ENCODE measurements at places on chromosomes 2 and 18.

- no peak for DNase-seq
Observed at GRCh38 chr18:76412010-76412817, 82.8 kb downstream of the ZNF516 start.

GRCh38 chr18:62844850-62845643 is 129.7 kb downstream of the PHLPP1 start:
- DNase-seq = no peak

DNA sequence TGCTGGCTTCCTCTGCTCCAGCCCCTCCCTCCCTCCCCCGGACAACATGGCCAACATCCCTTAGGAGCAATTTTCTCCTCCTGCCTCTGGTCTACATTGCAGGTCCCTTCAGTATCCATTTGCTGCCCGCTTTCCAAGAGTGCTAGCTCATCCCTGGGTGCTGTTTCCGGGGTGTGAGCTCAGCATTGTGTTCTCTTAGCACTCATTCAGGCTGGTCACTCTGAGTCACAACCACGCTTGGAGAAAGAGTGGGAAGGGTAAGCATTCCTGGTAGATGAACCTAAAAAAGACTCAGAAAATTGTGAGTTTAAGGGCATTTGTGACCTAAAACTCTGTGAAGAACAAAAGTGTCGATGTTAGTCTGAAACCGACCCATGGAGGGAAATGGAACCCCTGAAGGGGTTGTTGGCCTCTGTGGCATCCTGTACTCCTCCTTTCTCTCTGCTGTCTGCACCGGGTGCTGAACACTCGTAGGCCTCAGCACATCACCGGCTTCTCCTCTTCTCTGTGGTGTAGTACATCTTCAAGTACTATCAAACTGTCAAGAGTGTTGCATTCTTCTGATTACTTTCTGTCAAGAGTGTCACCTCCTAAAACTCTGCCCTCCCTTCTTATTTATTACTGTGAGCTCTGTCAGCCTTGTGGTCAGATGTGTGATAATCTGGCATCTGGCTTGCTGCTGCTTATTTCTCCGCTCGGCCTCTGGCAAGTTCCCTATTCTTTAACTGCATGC is 73.0 kb downstream of the CTNNA2 start:
- no peak for DNase-seq

GRCh38 chr2:123163398-123163797 is 861.7 kb upstream of the CNTNAP5 start:
- DNase-seq = no peak

- no peak for DNase-seq
Observed at GRCh38 chr2:42852798-42853197, 60.4 kb upstream of the HAAO start.

DNA sequence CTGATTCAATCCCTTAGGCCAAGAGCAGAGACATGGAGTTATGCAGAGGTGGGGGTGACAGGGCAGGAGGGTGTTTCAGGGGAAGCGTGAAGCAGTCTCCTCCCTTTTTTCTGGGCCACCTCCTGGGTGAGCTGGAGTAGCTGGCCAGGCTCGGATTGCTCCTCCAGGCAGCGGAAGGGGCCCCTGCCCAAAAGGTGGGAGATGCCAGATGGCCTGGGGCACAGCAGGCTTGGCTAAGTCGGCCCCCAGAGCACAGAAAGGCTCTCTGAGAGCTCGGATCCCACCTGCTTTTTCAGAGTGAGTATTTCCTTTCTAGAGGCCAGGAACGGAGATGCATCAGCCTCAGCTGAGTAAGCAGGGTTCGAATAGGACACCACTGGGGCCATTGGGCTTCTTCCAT is 196.9 kb downstream of the ANKRD30B start:
- no peak for DNase-seq

DNA sequence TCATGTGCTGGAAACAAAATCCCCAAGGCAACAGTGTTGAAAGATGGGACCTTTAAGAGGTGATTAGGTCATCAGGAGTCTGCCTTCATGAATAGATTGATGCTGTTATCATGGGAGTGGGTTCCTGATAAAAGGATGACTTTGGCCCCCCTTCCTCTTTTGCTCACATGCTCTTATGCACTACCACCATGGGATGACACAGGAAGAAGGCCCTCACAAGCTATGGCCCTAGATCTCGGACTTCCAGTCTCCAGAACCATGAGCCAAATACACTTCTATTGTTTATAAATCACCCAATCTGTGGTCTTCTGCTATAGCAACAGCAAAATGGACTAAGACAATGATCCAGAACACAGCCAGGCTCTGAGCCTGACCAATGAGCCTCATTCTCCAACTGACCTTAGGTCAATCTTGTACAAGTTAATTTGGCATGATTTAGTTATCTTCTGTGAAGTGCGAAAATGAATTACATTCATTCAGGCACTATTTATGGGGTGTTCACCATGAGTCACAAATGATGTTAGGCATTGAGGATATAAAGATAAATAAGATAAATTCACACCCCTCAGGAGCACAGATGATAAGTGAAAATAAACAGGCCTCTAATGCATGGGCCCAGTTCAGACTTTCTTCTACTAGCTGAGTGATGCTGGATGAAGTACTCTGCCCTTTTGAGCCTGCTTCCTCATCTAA is 37.7 kb upstream of the NT5C1B start:
- no peak for DNase-seq

DNA sequence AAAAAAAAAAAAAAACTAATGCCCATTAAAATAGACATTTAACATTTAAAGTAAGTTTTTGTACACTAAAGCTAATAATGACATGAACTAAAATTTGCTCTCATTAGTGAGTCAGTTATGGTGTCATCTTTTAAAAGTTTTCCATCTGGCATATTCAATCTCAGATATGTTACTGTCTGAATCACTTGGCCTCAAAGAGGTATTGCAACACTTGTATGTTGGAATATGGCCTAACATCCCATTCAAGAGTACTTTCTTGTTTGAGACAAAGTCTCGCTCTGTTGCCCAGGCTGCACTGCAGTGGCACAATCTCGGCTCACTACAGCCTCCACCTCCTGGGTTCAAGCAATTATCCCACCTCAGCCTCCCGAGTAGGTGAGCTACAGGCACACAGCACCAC is 169.7 kb downstream of the TMEM163 start:
- DNase-seq = no peak

DNA sequence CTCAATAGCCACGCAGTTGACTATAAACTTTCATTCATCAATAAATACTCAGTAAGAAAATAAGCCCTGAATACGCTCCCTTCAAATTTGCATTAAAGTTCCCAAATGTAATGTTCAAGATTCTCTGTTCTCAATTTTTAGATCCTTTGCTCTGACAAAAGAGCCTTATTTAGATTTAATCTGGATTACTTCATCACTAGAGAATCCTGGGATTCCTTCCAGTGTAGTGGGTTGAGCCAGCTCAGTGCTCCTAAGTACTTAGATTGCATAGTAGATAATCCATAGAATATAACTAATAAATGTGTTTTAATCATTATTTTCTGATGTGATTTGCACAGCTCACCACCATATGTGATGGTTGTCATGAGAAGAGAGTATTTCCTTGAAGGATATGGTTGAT is 1286.2 kb downstream of the SUCLG1 start:
- no peak for DNase-seq

DNA sequence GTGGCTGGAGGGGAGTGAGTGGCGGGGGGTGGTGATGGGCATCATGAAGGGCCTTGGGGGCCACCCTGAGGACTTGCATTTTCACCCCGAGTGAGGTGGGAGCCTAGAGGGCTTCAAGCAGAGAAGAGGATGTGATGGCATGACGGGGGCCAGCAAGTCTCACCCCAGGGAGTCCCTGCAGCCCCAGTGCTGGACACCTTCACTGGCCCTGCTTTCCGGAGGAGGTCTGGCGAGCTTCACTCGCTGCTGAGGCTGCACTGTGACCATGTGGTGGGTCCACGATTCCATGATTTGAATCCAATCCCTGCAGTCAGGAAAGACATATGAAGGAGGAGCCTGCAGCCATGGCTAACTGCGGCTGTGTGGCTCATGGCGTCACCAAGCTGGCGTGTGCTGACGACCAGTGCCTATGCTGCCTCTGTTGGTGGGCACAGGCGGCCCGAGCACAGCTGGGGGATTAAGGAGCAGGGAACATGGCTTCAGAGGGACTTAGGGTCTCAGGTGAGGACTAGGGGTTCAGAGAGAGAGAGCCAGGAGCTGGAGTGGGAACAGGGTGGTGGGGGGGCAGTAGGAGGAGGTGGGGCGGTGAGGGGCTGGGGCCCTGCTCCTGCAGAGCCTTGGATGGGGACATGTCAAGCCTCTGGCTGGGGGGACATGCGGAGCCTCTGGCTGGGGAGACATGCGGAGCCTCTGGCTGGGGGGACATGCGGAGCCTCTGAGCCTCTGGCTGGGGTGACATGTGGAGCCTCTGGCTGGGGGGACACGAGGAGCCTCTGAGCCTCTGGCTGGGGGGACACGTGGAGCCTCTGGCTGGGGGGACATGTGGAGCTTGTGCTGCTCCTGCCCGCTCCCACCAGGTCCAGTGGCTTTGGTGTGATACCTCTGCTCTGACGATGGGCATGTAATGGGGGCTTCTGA is 3.6 kb downstream of the ZAP70 start:
- DNase-seq = no peak

DNA sequence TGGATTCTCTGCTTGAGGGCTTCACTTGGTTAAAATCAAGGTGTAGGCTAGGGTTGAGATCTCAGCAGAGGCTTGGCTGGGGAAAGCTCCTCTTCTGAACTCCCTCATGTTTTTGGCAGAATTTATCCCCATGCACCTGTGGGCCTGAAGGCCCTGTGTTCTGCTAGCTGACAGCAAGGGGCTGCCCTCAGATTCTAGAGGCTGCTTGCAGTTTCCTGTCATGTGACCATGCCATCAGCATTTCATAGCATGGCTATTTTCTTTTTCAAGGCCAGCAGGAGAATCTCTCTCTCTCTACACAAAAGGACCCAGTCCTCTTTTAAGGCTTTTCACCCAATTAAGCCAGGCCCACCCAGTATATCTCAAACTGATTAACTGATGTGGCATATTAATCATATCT is 514.8 kb upstream of the HNMT start:
- no peak for DNase-seq

GRCh38 chr2:12787891-12788801 is 71.4 kb downstream of the TRIB2 start:
- no peak for DNase-seq

DNA sequence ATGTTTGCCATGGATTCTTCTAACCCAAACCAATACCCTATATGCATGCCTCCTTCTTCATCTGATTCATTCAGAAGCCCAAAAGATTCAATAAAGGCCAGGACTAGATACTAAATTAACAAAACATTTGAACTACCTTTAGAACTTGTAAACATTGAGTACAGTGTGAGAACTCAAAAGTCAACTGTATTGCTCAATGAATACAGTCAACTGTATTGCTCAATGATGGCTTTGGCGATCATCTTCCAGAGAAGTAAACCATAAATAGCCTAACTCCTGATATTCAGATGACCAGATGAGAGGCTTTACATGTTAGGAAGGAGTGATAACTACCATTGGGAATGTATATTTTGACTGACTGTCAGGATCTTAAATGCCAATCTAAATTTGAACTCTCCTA is 206.5 kb upstream of the ITGA4 start:
- no peak for DNase-seq

DNA sequence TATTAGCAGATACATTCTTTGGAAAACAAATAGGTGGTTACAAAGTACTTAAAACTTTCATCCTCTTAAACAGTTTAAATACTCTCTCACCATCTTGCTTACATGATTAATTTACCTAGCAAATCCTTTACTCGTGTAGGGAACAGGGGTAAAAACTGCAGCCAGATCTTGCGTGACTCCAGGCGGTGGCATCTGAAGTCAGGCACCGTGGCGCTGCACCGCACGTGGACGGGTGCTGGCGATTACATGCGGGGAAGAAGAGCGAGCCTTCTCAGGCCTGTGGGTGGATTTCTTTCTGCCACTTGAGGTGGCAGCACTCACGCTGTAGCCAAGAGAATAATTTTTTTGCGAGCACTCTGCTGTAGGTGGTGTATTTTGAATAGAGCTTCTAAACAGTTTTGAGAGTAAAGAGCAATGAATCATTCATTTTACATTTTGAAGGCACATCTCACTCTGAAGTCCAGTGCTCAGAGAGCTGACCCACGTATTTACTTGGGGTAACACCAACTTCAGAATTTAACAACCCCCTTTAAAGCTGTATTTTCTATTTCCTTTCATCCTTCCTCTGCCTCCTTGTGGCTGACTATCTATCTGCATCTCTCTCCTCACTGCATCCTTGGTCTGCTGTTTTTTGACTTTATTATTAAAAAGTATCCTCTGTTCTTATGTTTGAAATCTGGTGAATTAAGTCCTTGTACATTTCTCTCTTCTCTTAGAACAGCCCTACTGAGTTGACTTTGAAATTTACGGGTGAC is 68.9 kb downstream of the EPAS1 start:
- DNase-seq = no peak

DNA sequence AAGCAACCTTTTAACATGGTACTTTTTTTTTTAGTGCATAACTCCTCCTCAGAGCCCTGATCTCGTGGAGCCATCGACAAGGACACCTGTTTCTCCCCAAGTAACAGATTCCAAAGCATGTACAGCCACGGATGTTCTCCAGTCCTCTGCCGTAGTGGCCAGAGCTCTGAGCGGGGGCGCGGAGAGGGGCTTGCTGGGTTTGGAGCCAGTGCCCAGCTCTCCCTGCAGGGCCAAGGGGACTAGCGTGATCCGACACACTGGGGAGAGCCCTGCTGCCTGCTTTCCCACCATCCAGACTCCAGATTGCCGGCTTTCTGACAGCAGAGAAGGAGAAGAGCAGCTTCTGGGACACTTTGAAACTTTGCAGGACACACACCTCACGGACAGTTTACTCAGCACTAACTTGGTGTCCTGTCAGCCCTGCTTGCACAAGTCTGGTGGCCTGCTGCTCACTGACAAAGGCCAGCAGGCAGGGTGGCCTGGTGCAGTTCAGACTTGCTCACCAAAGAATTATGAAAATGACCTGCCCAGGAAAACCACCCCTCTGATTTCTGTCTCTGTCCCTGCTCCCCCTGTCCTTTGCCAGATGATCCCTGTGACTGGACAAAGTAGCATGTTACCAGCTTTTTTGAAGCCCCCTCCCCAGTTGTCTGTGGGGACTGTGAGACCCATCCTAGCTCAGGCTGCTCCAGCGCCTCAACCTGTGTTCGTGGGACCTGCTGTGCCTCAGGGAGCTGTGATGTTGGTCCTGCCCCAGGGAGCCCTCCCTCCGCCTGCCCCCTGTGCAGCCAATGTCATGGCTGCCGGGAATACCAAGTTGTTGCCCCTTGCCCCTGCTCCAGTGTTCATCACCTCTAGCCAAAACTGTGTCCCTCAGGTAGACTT is 4.5 kb downstream of the KLF11 start:
- DNase-seq = no peak

All from stimulated activated CD8-positive, alpha-beta memory T cell treated with anti-CD3 and anti-CD28 coated beads, Interleukin-15, amount 100 ng/mL, for 24 hours (primary cell).